ENCODE measurements at places on chromosomes 1 and 21.

DNA sequence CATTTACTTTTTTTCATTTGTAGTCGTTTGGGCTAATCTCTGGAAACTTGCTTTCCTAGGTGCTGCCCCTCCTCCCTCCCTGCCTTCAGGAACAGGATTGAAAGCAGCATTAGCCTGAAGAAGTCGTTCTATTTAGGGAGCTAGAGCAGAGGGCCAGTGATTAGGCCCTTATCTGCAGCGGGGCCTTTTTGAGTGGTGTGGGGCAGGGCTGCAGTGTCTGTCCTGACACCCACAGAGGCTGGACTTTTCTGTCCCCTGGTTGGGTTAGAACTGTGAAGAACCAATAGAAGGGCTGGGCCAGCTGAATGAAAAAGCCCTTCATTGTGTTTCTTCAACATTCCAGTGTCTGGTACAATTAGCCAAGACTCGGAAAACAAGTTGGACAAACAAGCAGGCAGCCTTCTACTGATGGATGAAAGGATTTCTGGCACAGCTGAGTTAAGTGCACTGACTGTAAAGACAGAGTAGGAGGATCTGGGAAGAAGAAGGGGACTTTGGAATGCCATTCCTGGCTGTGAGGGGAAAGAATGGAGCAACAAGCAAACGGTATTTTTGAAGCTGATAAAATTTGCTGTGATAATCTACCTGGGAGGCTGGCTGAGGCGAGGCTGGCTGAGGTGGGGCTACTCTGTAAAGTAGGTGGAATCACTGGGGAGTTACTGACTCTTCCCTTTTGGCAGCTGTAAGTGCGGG, 9.7 kb downstream of the MACF1 start:
- peak overlapping the region; percentile 69 for H3K4me3 ChIP-seq
- peaks cover 61% of the 10 kb centered on the region for H3K4me1 ChIP-seq
- H3K36me3 ChIP-seq = no peaks in the 10 kb centered on the region
- H3K27ac ChIP-seq = peak overlapping the region; percentile 43
- DNase-seq = no peak
- H3K27me3 ChIP-seq = no peaks in the 10 kb centered on the region

DNA sequence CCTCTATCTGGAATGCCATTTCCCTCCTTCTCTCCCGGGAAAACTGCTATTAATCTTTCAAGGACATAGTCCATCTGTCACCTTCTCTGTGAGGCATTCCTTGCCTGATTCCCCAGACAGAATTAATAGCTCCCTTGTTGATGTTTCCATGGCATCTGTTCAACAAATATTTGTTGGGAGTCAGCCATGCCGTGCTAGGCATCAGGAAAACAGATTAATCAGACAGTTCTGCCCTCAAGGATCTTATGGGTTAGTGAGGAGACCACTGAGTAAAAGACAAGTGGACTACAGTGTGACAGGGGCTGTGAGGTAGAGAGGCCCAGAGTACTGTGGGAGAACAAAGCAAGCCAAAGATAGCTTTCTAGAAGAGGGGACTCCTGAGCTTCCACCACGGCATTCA, 11.4 kb upstream of the MAGOH start:
- no peaks in the 10 kb centered on the region for H3K4me1 ChIP-seq
- no peak overlapping the region for H3K27ac ChIP-seq
- peaks cover 87% of the 10 kb centered on the region for H3K36me3 ChIP-seq
- no peak overlapping the region for H3K4me3 ChIP-seq
- DNase-seq = no peak
- no peaks in the 10 kb centered on the region for H3K27me3 ChIP-seq

DNA sequence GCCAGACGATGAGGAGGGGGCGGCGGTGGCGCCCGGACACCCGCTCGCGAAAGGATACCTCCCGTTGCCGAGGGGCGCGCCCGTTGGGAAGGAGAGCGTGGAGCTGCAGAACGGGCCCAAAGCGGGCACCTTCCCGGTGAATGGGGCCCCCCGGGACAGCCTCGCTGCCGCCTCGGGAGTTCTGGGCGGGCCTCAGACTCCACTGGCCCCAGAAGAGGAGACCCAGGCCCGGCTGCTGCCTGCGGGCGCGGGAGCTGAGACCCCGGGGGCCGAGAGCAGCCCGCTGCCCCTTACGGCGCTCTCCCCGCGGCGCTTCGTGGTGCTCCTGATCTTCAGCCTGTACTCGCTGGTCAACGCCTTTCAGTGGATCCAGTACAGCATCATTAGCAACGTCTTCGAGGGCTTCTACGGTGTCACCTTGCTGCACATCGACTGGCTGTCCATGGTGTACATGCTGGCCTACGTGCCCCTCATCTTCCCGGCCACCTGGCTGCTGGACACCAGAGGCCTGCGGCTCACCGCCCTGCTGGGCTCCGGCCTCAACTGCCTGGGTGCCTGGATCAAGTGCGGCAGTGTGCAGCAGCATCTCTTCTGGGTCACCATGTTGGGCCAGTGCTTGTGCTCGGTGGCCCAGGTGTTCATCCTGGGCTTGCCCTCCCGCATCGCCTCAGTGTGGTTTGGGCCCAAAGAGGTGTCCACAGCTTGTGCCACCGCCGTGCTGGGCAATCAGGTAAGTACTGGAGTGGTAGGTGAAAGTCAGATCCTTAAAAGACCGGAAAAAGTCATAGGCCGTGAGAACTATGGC, 588 bp downstream of the FLVCR1 start:
- peak overlapping the region; percentile 70 for H3K27ac ChIP-seq
- peaks cover 36% of the 10 kb centered on the region for H3K4me1 ChIP-seq
- no peaks in the 10 kb centered on the region for H3K27me3 ChIP-seq
- H3K36me3 ChIP-seq = peaks cover 5% of the 10 kb centered on the region
- H3K4me3 ChIP-seq = peak overlapping the region; percentile 82

DNA sequence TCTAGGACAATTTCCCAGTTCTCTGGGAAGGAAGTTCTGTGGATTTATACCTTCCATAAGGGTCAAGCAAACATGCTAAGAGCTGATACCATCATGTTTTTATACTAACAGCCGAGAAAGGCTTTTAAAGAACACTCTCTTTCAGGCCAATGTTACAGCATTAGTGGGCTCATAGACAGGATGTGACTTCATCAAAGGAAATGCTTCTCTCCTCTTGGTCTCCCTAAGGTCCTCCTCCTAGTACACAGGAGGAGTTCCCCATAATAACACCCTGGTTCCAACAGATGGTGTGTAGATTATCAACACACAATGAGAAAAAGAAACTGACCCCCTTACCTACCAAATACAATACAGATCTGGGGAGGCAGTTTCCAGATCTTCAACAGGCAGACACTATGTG, 26.7 kb upstream of the GLIS1 start:
- H3K4me1 ChIP-seq = peaks cover 10% of the 10 kb centered on the region
- no peaks in the 10 kb centered on the region for H3K27me3 ChIP-seq
- H3K4me3 ChIP-seq = no peak overlapping the region
- DNase-seq = no peak

- H3K27me3 ChIP-seq = no peaks in the 10 kb centered on the region
- no peak for DNase-seq
- no peaks in the 10 kb centered on the region for H3K36me3 ChIP-seq
These were observed 40.6 kb upstream of the GREM2 start for GRCh38 chr1:240652549-240652948.

- DNase-seq = no peak
- no peaks in the 10 kb centered on the region for H3K36me3 ChIP-seq
- no peaks in the 10 kb centered on the region for H3K4me1 ChIP-seq
These were observed 1351.6 kb downstream of the AMY1C start for GRCh38 chr1:105101261-105101660.

DNA sequence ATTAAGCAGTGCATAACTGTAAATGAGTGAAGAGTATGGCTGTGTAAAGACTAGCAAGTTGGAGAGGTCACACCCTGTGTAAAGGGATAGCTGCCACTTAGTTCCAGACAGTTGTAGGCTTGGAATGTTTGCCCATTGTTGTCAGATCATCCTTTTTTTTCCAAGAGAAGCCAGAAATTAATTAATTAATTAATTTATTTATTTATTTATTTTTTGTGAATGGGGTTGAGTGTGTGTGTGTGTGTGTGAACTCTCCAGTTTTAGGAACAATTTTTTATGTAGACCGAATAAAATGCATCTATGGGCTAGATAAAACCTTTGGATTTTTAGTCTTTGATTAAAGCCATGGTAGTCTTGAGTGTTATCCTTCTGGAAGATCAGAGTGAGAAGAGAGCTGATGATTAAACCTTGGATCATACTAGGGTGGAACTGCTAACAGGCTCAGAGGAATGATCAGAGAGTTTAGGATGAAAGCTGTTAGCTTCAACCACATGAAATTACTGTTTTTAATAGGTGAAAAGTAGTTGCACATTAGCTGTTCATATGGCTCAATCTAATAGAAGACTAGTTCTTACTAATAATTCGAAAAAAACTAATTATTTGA, 58.4 kb downstream of the OSBPL9 start:
- no peaks in the 10 kb centered on the region for H3K27me3 ChIP-seq
- no peaks in the 10 kb centered on the region for H3K4me1 ChIP-seq
- no peak overlapping the region for H3K27ac ChIP-seq
- H3K36me3 ChIP-seq = no peaks in the 10 kb centered on the region
- DNase-seq = no peak

- H3K27me3 ChIP-seq = no peaks in the 10 kb centered on the region
- H3K4me3 ChIP-seq = peak overlapping the region; percentile 78
- H3K36me3 ChIP-seq = peaks cover 9% of the 10 kb centered on the region
- peak overlapping the region; percentile 83 for H3K27ac ChIP-seq
- peak; percentile 82 for DNase-seq
- H3K4me1 ChIP-seq = peaks cover 51% of the 10 kb centered on the region
These were observed 707 bp upstream of the KLHL21 start for GRCh38 chr1:6603238-6603914.

- H3K36me3 ChIP-seq = no peaks in the 10 kb centered on the region
- no peak for DNase-seq
- no peaks in the 10 kb centered on the region for H3K27me3 ChIP-seq
- H3K4me1 ChIP-seq = peaks cover 48% of the 10 kb centered on the region
- H3K4me3 ChIP-seq = no peak overlapping the region
- no peak overlapping the region for H3K27ac ChIP-seq
These were observed 48.1 kb downstream of the PHC2 start for GRCh38 chr1:33382661-33383415.

GRCh38 chr21:28496517-28496916, 496.2 kb downstream of the LTN1 start:
- H3K4me3 ChIP-seq = no peak overlapping the region
- no peaks in the 10 kb centered on the region for H3K27me3 ChIP-seq
- no peak for DNase-seq

DNA sequence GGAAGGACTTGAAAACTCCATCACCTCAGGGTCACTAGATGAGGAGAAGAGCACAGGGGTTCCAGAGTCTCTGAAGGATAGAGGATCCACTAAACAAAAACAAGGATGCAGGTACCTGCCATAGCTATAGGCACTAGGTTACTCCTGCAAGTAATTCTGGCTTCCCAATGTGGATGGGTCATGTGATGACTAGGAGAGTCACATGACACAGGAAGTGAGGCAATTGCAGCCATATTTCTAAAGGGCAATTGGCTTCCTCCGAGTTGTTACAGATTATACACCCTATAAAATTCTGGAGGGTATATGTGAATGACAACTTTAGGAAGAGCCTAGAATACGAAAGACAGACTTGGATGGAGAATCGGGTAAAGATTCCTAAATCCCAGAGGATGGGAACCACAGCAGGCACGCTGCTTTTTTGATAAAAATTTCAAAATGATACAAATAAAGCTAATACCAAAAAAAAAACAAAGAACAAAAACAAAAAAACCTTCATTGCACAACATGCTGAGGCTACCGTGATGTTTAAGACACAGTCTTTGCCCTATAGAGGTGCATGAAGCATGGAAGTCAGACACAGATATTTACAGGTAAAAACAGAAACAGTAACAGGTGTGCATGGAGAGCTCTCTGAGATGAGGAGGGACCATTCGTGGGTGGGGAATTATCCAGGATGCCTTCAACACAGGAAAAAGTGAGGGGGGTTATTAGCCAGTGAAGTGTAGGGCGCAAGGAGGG, 10.5 kb downstream of the MTX1 start:
- peaks cover 20% of the 10 kb centered on the region for H3K36me3 ChIP-seq
- peak; percentile 77 for DNase-seq
- peak overlapping the region; percentile 58 for H3K4me3 ChIP-seq
- H3K4me1 ChIP-seq = peaks cover 14% of the 10 kb centered on the region
- H3K27ac ChIP-seq = peak overlapping the region; percentile 43

DNA sequence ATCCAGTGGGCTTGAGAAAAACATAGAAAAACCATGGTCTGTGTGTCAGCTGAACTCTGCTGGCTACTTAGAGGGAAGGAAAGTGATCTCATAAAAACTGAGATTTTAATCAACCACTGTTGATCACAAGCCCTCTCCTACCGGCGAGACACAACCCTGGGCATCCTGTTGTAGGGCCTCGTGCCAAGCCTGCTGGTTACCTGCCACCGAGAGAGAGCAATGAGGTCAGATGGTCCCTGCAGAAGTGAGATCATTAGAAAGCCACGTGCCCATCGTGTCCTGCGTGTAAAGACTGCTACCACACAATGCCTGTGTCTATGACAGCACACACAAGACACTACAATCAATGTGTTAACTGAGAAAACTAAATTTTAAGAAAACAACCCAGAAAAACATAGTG, 41.7 kb upstream of the GPR153 start:
- H3K4me1 ChIP-seq = no peaks in the 10 kb centered on the region
- H3K27me3 ChIP-seq = no peaks in the 10 kb centered on the region
- no peak overlapping the region for H3K4me3 ChIP-seq
- peaks cover 5% of the 10 kb centered on the region for H3K36me3 ChIP-seq
- no peak for DNase-seq

DNA sequence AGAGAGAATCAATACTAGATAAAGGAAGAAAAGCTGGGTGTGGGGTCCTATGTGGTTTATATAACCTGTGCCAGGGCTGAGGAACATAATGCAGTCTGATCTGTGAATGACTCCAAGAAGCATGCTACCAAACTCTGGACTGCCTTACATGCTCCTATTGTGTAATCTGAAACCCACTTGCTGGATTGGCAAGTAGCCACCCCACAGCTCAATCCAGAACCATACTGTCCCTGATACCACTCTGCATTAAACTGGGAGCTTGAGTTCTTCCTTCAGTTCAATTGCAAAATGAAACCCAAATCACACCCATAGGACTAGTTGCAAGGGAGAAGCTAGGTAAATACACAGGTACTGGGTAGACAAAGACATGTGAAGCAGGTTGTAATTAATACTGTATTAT, 115.4 kb upstream of the NEGR1 start:
- H3K4me3 ChIP-seq = no peak overlapping the region
- H3K4me1 ChIP-seq = no peaks in the 10 kb centered on the region
- no peak for DNase-seq
- no peak overlapping the region for H3K27ac ChIP-seq

- H3K4me3 ChIP-seq = peak overlapping the region; percentile 78
- no peaks in the 10 kb centered on the region for H3K36me3 ChIP-seq
- no peaks in the 10 kb centered on the region for H3K4me1 ChIP-seq
- no peaks in the 10 kb centered on the region for H3K27me3 ChIP-seq
- peak overlapping the region; percentile 49 for H3K27ac ChIP-seq
These were observed 56.2 kb upstream of the RASAL2 start for GRCh38 chr1:178037510-178038253.

DNA sequence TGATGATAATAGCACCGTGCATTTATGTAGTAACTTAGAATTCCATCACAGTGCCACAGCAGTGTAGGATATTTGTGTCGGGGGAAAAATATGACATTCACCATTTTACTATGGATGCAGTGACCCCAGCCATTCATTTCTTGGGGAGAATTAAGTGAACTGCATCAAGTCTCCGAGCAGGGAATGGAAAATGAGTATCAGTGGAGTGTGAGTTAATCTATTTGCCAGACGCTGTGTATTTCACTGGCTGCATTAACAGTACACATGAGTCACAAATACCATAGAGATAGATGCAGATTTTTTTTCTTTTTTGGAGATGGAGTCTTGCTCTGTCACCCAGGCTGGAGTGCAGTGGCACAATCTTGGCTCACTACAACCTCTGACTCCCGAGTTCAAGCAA, 33.8 kb upstream of the SLC45A1 start:
- H3K4me3 ChIP-seq = no peak overlapping the region
- no peak overlapping the region for H3K27ac ChIP-seq
- DNase-seq = no peak
- H3K27me3 ChIP-seq = no peaks in the 10 kb centered on the region

Measured in common myeloid progenitor, CD34-positive (primary cell).